ENCODE measurements at places on chromosomes 3 and 15.

DNA sequence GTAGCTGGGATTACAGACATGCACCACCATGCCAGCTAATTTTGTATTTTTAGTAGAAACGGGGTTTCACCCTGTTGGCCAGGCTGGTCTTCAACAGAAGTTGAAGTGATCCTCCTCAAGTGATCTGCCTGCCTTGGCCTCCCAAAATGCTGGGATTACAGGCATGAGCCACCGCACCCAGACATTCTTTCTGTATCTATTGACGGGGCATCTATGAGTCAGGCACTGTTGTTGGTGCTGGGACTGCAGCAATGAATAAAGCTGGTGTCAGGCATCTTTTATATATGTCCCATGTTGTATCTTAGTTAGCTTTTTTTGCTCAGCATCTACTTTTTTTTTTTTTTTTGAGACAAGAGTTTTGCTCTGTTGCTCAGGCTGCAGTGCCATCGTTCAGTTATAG, 47.6 kb upstream of the ULK4 start:
- no peak for DNase-seq

DNA sequence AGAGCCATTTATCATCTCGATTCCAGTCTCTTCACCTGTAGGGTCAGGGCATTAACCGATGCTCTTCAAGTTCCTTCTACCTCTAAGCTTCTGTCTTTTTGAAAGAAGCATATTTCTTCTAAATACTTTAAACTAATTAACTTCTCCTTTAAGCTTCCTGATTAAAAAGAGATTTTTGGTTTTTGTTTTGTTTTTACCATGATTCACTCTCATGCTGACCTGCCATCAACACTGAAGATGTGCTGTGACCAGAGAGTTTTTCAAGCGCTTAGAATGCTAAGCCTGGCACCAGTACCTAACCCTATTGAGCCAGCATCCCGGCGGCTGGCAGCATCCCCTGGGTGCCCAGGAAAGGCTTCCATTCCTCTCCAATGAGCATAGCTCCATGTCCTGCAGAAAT, 89.3 kb downstream of the FOXP1 start:
- no peak for DNase-seq

DNA sequence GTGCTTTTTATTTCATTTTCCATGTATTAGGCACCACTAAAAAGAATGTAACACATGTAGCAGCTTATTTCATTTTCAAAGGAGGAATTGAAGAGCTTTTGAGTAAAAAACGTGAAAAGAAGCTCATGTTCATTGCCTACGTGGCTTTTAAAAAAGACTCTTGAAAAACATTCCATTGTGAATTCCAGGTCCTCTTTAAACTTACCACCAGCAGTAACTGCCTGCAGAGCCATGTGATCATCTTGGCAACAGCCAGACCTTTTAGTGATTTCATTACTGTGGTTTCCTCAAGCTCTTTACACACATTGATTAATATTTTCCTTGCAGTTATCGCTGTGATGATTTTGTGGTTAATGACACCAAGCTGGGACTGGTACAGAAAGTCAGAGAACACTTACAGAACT, 43.8 kb upstream of the FBXL22 start:
- no peak for DNase-seq

DNA sequence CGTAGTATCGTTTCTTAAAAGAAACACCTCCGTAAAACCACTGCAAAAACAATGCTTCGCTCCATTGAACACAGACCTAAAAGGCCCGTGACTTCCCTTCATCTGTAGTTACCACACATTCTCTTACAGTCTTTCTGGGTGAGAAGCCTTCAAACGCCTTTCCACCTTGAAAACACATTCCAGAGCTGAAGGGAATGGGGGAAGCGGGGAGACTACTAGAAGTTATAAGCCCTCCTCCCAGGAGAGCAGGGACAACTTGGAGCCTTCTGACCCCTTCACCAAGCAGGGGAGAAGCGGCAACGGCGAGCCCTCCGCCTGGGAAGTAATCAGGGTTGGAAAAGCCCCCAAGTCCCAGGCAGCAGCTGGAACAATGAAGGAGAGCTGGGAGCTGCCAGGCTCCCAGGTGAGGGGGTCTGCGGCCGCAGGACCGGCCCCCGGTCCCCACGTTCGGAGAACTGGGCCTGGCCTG, 461 bp downstream of the SECISBP2L start:
- DNase-seq: no peak

GRCh38 chr3:53715815-53716483, 130.3 kb downstream of the CHDH start:
- no peak for DNase-seq

DNA sequence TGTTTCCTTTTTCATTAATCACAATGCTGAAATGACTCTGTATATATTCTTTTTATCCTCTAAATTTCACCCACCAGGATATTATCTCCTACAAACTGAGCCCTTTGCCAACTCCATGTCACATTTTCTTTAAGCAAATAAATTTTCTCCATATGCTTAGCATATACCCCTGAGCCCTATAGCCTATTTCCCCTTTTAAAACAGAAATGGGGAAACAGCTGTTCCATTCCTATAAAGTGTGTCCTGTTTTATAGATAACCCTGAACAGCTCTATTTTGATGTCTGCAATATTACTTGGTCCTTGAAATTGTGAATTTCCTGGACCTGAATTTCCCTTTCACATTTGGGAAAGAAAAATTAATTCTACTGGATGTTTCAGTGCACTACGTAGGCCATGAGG, 15.6 kb upstream of the FILIP1L start:
- DNase-seq: no peak

DNA sequence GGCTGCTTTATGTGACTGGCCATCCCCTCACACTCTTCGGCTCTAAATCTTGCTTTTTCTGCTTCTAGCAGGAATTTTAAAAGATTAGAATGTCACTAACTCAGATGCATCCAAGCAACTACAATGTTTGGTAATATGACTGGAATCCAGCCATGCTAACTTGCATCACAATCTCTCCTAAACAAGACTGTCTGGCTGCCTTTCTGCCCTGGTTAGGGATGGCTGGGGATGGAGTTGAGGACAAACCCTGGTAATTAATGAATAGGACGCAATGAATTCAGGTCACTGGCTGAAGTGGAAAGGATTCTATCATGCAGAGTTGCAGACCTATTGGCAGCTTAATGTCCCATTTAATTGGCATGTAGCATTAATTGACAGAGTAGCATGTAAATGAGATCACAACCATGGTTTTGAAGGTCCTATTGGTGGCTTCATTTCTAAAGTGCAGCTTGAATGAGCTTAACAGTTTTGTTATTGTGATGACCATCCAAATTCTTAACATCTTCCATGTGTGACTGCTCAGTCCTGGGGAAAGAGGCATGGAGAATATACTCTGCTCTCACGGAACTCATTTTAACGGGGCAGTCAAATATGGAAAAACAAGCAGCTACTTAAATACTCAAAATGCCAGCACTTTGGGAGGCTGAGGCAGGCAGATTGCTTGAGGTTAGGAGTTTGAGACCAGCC, 21.7 kb downstream of the NMNAT3 start:
- DNase-seq: no peak

- no peak for DNase-seq
Observed at GRCh38 chr3:149765762-149766334, 13.6 kb upstream of the COMMD2 start.

- no peak for DNase-seq
Observed at GRCh38 chr15:36066757-36067156, 512.7 kb upstream of the CDIN1 start.

- no peak for DNase-seq
Observed at GRCh38 chr3:6921066-6921465, 60.2 kb downstream of the GRM7 start.

GRCh38 chr3:45597581-45597980, 3.0 kb downstream of the LIMD1 start:
- no peak for DNase-seq

DNA sequence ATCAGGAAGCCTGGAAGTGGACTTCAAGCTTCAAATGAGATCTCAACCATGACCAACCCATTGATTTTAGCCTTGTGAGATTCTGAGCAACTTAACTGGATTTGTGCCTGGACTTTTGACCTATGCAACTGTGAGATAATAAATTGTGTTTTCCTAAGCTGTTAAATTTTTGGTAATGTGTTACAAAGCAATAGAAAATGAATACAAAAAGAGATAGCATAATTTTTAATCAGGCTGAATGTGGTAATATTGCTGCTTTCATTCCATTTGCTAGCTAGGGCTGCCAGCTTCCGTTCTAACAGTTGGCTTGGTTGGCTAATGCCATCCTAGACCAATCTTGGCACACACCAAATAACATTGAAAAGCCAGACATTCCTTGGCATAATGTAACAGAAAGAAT, 12.2 kb downstream of the PROS1 start:
- no peak for DNase-seq

DNA sequence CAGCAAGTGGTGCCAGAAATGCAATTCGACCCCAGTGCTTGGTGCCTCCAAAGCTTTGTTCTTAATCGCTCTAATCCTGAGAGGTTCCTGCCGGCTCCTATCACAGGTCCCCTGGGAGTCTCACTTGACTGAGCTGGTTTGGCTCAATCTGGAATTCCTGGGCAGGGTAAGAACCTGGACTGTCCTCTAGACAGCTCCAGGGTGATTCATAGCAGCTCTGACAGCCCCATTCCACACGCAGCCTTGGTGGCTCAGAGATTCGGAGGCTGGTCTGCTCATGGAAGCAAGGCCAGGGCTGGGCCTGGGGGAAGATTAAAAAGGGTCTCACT, 37.9 kb downstream of the MYO5C start:
- no peak for DNase-seq

DNA sequence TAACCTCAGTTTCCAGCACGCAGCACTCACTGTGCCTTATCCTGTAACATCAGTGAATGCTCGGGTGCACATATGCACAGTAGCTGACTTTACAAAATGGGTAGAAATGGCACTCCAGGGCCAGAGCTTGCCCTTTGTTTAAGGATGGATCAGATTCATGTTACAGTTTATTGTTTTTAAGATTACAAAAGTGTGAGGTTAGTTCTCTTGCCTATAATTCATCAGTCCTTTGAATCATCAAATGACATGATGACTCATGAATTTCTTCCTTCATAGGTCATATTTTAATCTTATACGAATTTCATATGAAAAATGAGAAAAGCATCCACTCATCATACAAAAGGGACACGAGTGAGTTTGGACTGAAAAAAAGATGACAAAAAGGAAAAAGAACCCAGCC, 545.3 kb downstream of the GBE1 start:
- no peak for DNase-seq

DNA sequence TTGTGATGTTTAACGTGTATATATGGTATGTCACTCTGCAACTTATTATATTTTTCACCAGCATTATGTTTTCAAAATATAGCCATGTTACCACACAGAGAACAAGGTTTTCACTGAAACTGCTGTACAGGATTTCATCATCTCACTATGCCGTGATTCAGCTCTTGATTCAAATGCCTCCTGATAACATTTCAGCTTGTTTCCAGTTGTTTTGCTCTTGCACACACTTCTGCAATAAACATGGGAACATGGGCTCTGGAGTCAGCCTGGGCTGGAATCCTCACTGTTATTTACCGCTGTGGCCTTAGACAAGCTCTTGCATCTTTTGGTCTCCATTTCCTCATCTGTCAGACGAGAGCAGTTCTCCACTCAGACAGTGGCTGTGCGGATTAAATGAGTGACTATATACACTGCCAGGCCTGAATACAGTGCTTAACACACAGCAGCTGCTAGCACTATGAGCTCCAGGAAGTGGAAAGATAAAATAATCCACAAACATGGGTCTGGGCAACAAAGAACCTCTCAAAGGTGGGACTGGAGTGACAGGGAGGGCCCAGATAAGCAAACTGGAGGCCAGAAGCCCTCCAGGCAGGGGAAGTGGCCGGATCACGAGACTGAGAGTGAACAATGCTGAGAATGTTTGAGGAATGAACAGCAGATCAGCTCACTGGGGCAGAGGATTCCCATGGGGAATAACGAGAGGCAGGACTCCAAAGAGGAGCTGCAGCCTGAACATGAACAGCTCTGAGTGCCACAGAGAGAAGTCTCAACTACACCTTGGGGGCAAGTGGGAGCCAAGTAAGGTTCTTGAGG, 17.7 kb downstream of the NTRK3 start:
- DNase-seq: no peak

- DNase-seq: no peak
Observed at GRCh38 chr15:71124937-71125790, 9.9 kb downstream of the THSD4 start.

DNA sequence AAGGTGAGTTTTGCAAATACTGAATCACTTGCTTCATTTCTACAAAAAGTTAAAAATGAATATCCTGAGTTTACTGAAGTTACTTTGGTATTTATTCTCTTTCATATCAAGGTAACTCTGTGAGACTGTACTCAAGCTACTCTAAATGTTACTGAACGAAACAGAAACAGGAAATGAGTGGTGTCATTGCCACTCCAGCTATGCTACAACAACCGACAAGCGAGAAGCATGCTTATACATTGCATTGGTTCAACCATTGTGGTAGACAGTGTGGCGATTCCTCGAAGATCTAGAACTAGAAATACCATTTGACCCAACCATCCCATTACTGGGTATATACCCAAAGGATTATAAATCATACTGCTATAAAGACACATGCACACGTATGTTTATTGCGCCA, 313.2 kb upstream of the THBS1 start:
- DNase-seq: no peak

- no peak for DNase-seq
Observed at GRCh38 chr15:31488437-31489204, 162.0 kb downstream of the KLF13 start.

DNA sequence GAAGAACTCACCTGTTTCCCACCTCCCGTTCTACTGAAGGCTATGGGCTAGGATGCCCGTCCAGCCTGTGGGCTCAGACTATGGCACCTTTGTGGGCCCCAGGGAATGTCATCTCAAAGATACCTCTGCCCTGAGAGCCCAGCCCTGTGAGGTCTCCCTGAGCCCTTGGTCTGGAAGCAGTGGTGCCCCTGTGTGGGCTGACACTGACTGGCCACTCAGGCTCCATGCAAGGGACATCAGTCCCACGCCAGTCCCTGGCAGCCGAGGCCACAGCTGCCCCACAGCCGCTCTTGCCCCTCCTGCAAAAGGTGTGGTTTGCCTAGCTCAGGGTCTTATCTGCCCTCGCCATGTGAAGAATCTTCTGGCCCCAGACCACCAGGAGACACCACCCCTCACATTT, 106.9 kb downstream of the KLF13 start:
- no peak for DNase-seq

- DNase-seq: no peak
Observed at GRCh38 chr3:149657321-149657925, 402 bp downstream of the WWTR1 start.

DNA sequence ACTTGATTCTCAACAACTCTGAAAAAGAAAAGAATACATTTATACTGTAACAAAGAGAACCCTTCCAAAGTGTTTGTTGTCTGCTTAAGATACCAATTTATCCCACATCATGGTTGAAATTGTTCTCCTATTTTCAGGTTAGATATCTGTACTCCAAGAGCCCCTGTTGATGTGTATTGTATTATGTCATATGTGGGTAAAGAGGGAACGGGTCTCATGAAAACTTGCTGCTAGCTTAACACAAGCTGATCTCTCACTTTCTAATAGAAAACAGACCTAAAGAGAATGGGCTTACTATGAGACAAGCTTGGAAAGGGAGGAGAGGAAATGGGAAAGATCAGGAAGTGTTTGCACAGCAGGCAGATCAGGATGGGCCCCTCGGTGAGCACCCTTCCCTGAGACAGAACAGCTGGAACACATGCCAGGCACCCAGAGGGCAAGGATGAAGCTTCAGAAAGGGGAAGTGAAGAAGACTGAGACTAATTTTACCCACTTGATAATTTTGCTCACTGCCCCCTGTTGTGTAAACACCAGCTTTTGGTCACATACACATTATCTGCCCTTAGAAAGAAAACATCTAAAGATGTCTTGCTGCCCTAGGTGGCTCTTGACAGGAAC, 747.9 kb upstream of the CCDC54 start:
- no peak for DNase-seq

- no peak for DNase-seq
Observed at GRCh38 chr3:62873761-62874710, 1.2 kb downstream of the CADPS start.

- no peak for DNase-seq
Observed at GRCh38 chr3:138051947-138052802, 42.2 kb downstream of the CLDN18 start.

Data from stimulated activated CD8-positive, alpha-beta memory T cell treated with anti-CD3 and anti-CD28 coated beads, Interleukin-4, amount 100 ng/mL, for 4 hours (primary cell).